GM04504 (cell line): ENCODE measurements at places on chromosomes 1 and 21.

- no peak for DNase-seq
These were observed 13.5 kb downstream of the COL6A1 start for GRCh38 chr21:45994759-45995685.

DNA sequence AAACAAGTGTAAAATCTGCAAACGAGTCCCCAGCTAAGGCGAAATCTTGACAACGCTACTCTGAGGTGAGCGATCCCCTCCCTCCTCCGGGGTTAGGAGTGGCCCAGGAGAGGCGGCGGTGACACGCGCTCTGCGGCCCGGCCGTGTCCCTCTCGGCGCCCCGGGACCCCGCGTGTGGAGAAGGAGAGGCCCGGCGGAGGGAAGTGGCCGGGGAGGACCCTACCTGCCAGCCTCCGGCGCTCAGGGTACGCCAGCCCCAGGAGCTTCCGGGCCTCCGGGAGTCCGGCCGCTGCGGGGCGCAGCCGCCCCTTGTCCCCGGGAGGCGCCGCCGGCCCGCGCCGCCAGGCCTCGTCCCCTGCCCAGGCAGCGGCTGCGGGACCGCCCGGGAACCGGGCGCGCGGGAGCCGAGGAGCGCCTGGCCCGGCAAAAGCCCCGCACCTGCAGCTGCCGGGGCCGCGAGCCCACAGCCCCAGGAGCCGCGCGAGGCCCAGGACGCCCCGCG lies 543 bp downstream of the ABCB10 start:
- DNase-seq = no peak

DNA sequence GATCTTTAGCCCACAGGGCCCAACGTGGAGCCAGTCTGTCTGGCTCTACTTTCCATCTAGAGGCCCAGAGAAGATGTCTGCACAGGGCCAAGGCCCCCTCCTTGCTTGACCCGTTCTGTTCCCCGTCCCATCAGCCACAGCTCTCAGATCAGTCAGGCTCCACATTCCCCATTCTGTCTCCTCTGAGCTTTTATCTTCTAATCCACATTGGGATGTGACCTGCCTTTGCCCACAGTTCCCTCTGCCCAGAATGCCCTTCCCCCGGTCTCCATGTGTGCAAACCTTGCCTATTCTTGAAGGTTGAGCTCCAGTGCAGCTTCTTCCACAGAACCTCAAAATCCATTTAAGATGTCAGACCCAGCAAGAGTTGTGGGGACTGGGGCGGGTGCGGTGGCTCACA lies 53.3 kb upstream of the WASF2 start:
- DNase-seq = no peak

DNA sequence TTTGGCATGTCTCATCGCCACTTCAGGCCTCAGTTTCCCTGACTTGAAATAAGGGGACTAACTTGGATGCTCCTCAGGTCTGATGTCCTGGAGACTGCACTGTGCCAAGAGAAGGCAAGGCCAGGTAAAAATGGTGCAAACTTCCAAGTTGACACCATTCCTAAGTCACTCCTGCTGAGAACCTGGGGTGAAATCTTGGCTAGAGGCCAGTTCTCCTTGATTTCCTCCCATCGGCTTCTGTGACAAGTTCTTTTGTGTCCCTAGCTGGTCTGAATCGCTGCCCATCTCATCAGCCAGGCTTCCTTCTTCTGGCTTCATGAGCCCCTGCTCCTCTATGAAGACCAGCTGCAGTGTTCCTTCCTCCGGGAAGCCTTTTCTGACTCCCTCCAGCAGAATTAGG lies 48.6 kb upstream of the ID3 start:
- DNase-seq = no peak

- peak; percentile 3 for DNase-seq
These were observed 546 bp downstream of the DONSON start for GRCh38 chr21:33587792-33588484.

DNA sequence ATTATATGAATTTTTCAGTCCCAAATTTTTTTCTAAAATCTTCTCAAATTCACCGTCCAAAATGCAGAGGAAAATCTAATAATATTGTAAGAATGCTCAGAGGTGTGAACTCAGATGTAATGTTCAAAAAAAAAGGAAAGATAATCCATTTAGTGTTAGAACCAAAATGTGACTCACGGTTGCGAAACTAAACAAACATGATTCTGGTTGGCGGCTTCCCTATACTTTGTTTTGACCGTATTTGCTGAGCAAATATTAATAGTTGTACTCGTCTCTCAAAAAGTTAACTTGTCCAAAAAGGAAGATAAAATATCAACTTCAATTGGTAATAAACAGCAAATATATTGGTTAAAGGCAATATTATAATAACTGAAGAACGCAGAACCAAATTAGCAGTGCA lies 34.4 kb downstream of the ZSWIM5 start:
- DNase-seq = no peak

GRCh38 chr1:225468270-225469020 lies 40.6 kb upstream of the LBR start:
- no peak for DNase-seq

GRCh38 chr1:240644732-240645131 lies 32.8 kb upstream of the GREM2 start:
- no peak for DNase-seq

DNA sequence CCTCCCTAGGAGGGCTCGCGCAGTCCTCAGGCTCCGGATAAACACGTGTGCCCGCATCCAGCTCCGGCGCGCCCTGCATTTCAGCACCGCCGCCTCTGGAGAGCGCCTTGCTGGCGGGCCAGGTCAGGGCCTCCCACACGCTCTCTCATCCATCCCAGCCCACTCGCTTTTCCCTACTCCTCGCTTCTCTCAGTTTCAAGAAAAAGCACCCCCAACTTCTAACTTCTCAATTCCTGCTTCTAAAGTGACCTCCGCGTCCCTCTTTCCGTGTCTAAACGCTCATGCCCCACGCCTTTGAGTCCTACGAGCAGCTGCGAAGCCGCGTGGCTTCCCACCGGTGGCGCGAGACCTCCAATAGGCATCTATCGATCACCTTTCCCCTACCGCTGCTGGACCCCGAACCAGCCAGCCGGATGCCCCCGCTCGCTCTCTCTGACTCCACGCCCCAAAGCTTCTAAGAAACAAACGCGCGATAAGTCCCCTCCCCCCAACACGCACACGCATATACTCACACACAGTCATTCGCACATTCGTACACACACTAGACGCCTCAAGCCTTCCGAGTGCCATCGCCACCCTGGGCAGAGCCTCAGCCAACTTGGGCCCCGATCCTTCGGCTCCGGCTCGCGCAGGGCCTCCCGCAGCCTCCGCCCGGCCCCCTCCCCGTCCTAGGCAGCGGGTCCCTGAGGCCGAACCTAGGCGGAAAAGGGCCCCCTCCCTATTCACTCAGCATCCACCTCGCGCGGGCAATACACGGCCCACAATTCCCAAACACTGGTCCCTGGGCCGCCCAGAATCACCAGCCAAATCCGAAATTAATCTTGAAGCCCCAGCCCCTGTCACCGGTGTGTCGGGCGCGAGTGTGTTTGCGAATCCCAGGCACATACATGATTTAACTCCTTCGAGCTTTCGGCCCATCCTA lies 1.1 kb downstream of the NMNAT2 start:
- peak; percentile 13 for DNase-seq

DNA sequence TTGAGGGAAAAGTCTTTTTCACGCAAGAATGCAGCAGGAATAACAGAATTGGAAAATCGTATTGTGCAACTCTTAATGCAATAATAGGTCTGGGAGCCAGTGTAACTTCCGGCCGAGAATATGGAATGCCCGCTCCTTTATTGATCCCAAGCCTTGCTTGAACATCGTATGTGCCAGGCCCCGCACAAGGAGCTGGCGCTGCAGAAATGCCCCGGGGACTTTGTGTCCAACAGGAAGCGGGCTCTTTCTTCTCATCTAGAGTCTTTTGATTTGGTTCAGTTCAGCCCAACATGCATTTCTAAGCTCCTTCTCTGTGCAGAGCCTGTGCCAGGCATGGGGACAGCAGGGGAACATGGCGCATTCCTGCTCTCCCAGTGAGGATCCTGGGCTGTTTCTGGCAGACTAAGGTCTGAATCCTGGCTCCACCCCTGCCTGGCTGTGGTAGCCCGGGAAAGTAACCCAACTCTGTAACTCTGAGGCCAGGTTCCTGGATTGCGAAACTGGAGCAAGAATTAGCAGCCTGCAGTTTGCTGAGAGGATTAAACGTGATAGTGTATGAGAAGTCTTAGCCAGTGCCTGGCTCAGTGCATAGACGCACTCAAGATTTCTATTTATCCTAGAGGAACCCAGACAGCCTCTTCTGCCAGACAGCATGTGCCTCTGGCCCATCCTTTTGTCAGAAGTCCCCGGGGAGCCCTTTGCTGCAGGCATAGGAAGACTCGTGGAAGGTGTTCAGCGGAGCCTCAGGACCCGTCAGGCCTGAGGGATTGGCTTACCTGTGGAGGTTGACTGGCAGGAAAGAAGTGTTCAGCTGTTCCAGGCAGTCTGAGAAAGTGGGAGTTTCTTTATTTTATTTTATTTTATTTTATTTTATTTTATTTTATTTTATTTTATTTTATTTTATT lies 987 bp upstream of the CDCP2 start:
- peak; percentile 50 for DNase-seq

GRCh38 chr1:44568128-44568900 lies 106.0 kb downstream of the TMEM53 start:
- no peak for DNase-seq

GRCh38 chr1:24806588-24806987 lies 61.3 kb downstream of the CLIC4 start:
- DNase-seq = no peak

GRCh38 chr1:214331180-214331579 lies 50.2 kb downstream of the SMYD2 start:
- no peak for DNase-seq

- DNase-seq = no peak
These were observed 19.9 kb upstream of the TMEM39B start for GRCh38 chr1:32052887-32053286.

GRCh38 chr1:42035205-42035829 lies 116.6 kb upstream of the HIVEP3 start:
- peak; percentile 9 for DNase-seq

- no peak for DNase-seq
These were observed 96.5 kb downstream of the GREM2 start for GRCh38 chr1:240515505-240515904.

- DNase-seq = no peak
These were observed 41.8 kb upstream of the PWP2 start for GRCh38 chr21:44065428-44065827.

GRCh38 chr1:202709276-202710041 lies 795 bp downstream of the SYT2 start:
- DNase-seq = no peak

GRCh38 chr1:192147221-192147620 lies 11.0 kb upstream of the RGS18 start:
- no peak for DNase-seq
